ENCODE measurements at places on chromosomes 11 and 22. TPM values are rescaled to one million over a fixed set of nuclear protein-coding genes. Genes with fewer than 3 reads are reported as not detected.

Gene CCDC117
- total RNA-seq: 21.4 TPM

Gene FAM227A
- 3.4 TPM for total RNA-seq

Gene ACR
- total RNA-seq: 0.62 TPM

GRCh38 chr11:114169321-114169749, 109.8 kb downstream of the ZBTB16 start:
- no peaks in the 10 kb centered on the region for H3K36me3 ChIP-seq
- no peaks in the 10 kb centered on the region for H3K27me3 ChIP-seq
- H3K4me3 ChIP-seq: no peak overlapping the region
- H3K27ac ChIP-seq: peak overlapping the region; percentile 88

- no peaks in the 10 kb centered on the region for H3K27me3 ChIP-seq
- no peaks in the 10 kb centered on the region for H3K36me3 ChIP-seq
Measured at GRCh38 chr11:71372693-71373657, 75.2 kb downstream of the DHCR7 start.

- H3K36me3 ChIP-seq: no peaks in the 10 kb centered on the region
- DNase-seq: peak; percentile 69
- H3K27me3 ChIP-seq: no peaks in the 10 kb centered on the region
- peaks cover 3% of the 10 kb centered on the region for H3K4me1 ChIP-seq
Measured at GRCh38 chr11:19259487-19260345, 19.0 kb upstream of the E2F8 start.

DNA sequence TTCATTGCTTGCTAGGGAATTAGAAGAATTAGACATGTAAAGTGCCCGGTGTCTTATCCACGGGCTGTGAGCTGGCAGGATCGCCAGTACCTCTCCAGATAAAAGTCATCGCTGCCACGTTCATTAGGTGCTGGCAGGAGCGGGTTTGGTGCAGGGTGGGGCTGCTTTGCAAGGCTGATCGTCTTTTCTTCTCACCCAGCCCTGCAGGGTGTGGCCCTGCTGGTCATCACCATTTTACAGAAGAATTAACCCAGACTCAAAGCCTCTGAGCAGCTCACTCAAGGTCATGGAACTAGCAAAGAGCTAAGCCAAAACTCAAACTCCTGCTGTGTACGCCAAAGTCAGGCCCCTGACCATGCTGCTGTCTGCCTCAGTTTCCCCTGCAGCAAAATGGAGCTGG, 6.1 kb upstream of the FGF4 start:
- H3K27ac ChIP-seq: no peak overlapping the region
- no peak overlapping the region for H3K4me3 ChIP-seq
- no peaks in the 10 kb centered on the region for H3K4me1 ChIP-seq
- H3K27me3 ChIP-seq: peaks cover 16% of the 10 kb centered on the region
- H3K36me3 ChIP-seq: no peaks in the 10 kb centered on the region

DNA sequence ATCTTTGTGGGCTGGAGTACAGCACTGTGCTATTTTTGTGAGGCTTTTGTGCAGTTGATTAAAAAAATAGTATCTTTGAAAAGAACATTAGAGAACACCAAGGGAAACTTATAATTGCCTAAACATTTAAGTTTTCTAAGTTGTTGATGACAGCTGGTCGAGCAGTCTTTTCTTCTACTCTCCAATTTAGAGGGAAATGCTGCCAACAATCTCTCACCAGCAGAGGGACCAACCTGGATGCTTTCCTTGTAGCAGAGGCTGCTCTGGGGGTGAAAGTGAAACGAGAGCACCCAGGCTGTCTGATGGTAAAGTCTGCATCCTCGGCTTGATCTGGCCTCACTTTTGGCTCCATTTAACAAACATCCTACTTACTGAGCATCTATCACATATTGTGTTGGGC, 1286.5 kb upstream of the TENM4 start:
- no peak overlapping the region for H3K27ac ChIP-seq
- H3K27me3 ChIP-seq: no peaks in the 10 kb centered on the region
- H3K4me3 ChIP-seq: no peak overlapping the region
- DNase-seq: no peak

- peak; percentile 47 for DNase-seq
- peaks cover 32% of the 10 kb centered on the region for H3K4me1 ChIP-seq
- H3K4me3 ChIP-seq: no peak overlapping the region
- peaks cover 10% of the 10 kb centered on the region for H3K36me3 ChIP-seq
- peak overlapping the region; percentile 49 for H3K27ac ChIP-seq
Measured at GRCh38 chr11:1879941-1880720, 11.6 kb downstream of the PRR33 start.

DNA sequence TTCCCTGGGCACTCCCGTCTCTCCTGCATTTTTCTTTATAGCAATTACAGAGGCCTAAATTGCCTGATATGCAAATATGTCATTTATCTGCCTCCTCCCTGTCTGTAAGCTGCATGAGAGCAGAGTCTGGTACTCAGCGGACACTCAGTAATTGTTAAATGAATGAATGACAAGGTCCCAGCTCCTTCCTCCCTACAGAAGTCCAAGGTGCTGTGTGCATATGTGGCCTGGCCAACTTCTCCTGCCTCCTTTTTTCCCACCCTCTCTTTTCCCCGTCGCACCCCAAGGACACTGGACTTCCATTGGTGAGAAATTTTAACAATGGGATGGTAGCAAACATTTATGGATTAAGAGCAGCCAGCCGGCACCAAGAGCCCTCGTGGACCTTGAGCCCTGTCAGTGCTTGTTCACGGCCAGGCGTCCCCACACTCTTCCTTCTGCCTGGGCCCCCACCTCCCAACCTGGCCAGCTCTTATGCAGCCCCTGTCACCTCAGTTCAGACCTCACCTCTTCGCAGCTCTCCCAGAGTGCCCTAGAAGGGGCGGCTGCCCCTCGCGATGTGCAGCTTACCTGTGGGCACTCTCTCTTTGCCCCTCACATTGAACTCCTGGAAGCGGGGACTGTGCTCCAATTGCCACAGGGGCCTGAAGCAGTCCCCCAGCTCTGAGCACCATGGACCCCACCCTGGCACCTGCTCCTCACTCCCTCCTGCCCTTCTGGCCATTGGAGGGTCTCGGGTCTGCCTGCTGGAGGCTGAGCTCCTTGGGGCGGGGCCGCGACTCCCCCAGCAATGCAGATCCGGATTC, 1.5 kb downstream of the TMPRSS6 start:
- H3K27ac ChIP-seq: no peak overlapping the region
- H3K4me1 ChIP-seq: no peaks in the 10 kb centered on the region
- H3K27me3 ChIP-seq: no peaks in the 10 kb centered on the region
- no peaks in the 10 kb centered on the region for H3K36me3 ChIP-seq

DNA sequence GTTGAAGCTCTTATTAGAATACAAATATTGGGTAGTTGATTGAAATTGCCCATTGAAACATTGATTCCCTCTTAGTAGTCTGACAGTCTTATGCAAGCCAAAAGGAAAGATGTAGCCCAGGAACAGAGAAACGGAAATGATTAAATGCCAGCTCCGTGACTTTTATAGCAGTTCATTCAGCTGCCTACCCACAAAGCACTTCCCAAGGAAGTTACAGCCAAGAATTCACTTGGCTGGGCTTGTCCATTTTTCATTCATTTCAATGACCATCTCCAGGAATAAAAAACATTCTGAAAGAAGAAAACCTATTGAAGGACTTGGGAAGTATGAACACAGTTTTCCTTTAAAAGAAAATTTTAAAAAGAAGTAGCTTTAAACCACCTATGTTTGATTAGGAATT, 62.0 kb downstream of the NCAM1 start:
- H3K27me3 ChIP-seq: no peaks in the 10 kb centered on the region
- no peak overlapping the region for H3K27ac ChIP-seq
- DNase-seq: no peak
- H3K4me1 ChIP-seq: no peaks in the 10 kb centered on the region

DNA sequence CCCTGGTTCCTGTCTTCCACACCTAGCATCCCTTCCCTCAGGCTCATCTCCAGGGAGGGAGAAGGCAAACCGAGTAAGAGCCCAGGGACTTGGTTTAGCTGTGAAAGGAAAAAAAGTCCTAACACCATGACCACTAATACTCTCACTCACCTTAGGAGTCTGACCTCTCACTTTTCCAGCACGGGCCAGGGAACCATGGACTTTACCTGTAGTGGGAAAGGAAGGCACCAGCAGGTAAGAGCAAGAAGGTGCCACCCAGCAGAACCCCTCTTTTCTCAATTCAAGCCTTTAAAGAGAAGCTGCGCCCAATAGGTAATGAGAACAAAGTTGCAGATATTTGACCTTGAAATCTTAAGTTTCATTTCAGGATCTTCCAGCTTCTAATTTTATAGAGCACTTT, 1.1 kb downstream of the FAU start:
- no peaks in the 10 kb centered on the region for H3K27me3 ChIP-seq
- H3K27ac ChIP-seq: peak overlapping the region; percentile 95
- DNase-seq: no peak
- peaks cover 43% of the 10 kb centered on the region for H3K4me1 ChIP-seq
- H3K4me3 ChIP-seq: peak overlapping the region; percentile 84

DNA sequence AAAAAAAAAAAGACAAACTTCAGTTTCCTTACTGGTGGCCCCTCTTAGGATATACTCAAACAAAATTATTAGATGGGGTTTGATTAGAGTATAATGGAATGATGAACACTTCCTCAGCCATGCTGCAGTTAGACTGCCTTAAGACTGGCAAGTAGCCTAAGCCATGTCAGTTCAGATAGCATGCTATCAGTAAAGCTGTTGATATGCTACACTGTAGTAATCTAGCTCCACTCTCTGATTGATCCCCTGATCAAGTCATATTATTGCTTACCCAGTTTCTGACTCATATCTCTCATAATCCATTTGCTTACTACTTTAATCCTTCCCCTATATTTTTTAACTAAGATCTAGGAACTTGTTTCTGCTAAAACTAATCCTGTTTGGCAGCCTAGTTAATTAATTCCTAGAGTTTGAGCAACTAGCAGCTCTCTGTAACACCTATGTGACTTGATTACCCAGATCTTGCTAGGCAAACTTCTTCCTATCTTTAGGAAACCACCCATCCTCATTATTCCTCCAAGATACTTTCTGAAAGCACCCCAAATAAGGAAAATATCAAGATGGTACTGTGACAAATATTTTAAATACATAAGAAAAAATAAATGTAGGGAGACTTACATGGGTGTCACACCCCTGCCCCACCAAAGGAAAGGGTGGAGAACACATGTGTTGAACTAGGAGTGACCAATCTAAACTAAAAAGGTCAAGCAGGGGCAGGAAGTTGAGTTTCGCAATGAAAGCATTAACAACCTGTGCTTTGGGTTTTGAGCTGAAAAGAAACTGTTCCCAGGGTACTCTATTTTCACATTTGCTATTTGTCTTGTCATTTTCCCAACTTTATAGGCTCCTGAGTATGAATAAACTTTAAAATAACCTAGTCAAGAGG, 43.2 kb downstream of the PIK3C2A start:
- H3K4me3 ChIP-seq: no peak overlapping the region
- peaks cover 75% of the 10 kb centered on the region for H3K4me1 ChIP-seq
- no peak for DNase-seq
- H3K27me3 ChIP-seq: no peaks in the 10 kb centered on the region

GRCh38 chr11:44945666-44946065, 5.0 kb downstream of the TP53I11 start:
- H3K4me1 ChIP-seq: peaks cover 66% of the 10 kb centered on the region
- H3K27ac ChIP-seq: no peak overlapping the region
- H3K27me3 ChIP-seq: no peaks in the 10 kb centered on the region
- no peak for DNase-seq
- H3K36me3 ChIP-seq: peaks cover 11% of the 10 kb centered on the region

- no peak overlapping the region for H3K27ac ChIP-seq
- no peaks in the 10 kb centered on the region for H3K4me1 ChIP-seq
- H3K36me3 ChIP-seq: no peaks in the 10 kb centered on the region
- DNase-seq: no peak
Measured at GRCh38 chr11:131999084-131999483, 628.7 kb downstream of the NTM start.

GRCh38 chr11:68872216-68873003, 30.7 kb upstream of the CPT1A start:
- H3K27me3 ChIP-seq: no peaks in the 10 kb centered on the region
- DNase-seq: no peak
- no peak overlapping the region for H3K27ac ChIP-seq
- no peaks in the 10 kb centered on the region for H3K36me3 ChIP-seq

GRCh38 chr11:17772704-17773600, 38.4 kb downstream of the KCNC1 start:
- H3K4me1 ChIP-seq: no peaks in the 10 kb centered on the region
- H3K27me3 ChIP-seq: no peaks in the 10 kb centered on the region
- DNase-seq: no peak
- H3K27ac ChIP-seq: no peak overlapping the region

DNA sequence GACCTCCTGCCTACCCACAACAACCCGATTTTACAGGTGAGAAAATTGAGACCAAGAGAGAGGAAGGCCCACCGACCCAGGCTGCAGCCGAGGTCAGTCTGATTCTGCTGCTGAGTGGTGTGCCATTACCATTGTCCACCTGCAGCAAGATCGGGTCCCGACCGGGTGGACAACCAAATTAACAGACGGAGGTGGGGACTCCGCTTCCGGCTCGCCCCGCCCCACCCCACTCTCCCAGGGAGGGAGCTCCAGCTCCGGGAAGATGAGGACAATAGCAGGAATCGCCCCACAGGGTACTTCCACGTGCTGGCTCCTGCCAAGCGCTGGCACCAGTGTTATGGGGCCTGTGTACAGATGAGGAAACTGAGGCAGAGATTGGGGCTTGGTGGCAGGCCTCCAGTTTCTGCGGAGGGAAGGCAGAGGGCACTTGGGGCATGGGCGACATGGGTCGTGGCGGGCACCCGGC, 425 bp upstream of the KDELR3 start:
- peak overlapping the region; percentile 63 for H3K4me3 ChIP-seq
- H3K4me1 ChIP-seq: peaks cover 17% of the 10 kb centered on the region
- peak overlapping the region; percentile 69 for H3K27ac ChIP-seq
- DNase-seq: no peak
- peaks cover 24% of the 10 kb centered on the region for H3K27me3 ChIP-seq

DNA sequence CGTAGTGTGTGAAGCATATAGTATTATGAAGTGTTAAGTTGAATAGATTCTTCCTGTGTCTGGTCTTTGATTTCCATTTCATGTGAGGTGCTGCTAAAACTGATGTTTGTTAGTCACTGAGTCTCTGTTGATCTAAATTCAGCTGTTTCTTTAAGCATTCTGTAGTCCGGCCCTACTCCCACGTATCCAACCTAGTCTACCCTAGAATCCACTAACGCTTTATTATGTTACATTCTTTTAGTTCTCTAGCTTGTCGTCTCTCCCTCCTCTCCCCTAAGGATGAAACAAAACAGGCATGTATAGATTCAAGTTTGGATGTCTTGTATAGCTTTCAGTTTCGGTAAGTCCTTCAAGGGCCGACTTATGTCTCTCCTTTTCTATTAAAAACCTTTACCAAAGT, 4.1 kb downstream of the WEE1 start:
- peaks cover 13% of the 10 kb centered on the region for H3K36me3 ChIP-seq
- H3K27ac ChIP-seq: peak overlapping the region; percentile 26
- peaks cover 23% of the 10 kb centered on the region for H3K4me1 ChIP-seq

- no peak overlapping the region for H3K27ac ChIP-seq
- no peak for DNase-seq
Measured at GRCh38 chr11:69051381-69052342, 2.9 kb downstream of the TPCN2 start.

Data from lower lobe of right lung (tissue), 2 donors.